ENCODE measurements at places on chromosomes 2 and 18.
A peak's percentile ranks its signal among the peaks of the same experiment; 100 is the strongest.

DNA sequence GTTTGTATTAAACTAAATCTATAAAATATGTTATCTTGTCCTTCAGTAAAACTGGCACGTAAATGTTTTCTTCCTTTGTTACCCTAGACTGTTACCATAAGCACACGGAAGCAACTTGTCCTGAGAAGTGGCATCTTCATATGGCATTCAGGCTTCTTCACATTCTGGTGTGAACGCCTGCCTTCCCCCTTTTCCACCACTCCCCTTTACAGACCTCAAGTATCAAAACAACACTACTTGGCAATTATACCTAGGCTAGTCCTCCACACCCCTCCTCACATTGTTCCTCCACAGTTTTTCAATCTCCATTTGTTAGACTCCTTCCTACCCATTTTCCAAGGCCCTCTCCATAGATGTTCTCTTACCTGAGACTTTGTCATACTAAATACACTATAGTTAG is 2.9 kb downstream of the MEX3C start:
- H3K27ac ChIP-seq: peak overlapping the region; percentile 98
- no peaks in the 10 kb centered on the region for H3K36me3 ChIP-seq
- peak overlapping the region; percentile 82 for H3K4me3 ChIP-seq
- DNase-seq: no peak

DNA sequence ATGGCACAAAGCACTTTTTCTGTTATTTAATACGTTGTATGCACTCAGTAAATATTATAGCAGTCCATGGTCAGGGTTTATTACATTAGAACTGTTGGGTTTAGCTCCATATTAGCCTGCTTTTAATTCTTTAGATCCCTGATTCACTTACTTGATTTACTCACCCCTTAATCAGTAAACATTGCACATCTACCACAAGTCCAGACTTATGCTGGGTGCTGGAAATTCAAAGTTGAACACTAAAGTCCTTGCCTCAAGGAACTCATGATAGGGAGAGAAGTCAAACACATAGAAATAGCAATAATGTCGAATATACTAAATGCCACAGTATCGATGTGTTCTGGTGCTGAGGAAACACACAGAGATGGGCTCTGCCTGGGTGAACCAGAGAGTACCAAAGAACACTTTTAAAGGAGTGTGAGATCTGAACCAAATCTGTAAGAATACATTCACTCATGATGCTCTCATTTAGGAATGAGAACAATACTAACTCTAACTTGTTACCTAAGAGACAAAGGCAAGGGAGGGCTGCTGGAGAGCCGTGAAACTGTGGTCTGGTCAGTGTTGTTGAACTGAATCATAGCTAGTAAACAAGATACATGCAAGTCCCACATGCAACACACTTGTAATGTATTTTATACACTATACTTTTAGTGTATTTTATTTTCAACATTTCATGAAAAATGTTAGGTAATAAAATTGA is 4.9 kb downstream of the STAT4 start:
- no peak overlapping the region for H3K4me3 ChIP-seq
- no peaks in the 10 kb centered on the region for H3K36me3 ChIP-seq
- no peaks in the 10 kb centered on the region for H3K4me1 ChIP-seq
- no peak for DNase-seq
- H3K27me3 ChIP-seq: no peaks in the 10 kb centered on the region
- no peak overlapping the region for H3K27ac ChIP-seq

DNA sequence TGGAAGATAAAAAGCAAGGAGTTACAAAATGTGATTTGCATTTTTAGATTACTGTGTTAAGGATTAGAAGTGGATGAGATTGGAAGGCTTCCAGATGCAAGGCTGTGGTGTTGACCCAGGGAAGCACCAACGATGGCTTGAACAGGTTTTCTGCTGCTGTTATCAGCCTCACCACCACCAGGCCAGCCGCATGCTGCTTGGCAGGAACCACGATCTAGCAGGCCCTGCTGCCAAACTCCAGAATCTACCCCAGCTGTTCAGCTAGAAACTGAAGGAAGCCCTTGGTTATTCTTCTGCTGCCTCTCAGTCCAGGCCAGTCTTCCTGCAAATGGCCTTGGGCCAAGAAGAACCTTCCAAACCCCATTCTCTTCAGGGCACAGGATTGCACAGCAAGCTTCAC is 133.9 kb downstream of the MTCL1 start:
- DNase-seq: no peak
- no peaks in the 10 kb centered on the region for H3K27me3 ChIP-seq
- H3K4me3 ChIP-seq: no peak overlapping the region
- H3K27ac ChIP-seq: no peak overlapping the region

DNA sequence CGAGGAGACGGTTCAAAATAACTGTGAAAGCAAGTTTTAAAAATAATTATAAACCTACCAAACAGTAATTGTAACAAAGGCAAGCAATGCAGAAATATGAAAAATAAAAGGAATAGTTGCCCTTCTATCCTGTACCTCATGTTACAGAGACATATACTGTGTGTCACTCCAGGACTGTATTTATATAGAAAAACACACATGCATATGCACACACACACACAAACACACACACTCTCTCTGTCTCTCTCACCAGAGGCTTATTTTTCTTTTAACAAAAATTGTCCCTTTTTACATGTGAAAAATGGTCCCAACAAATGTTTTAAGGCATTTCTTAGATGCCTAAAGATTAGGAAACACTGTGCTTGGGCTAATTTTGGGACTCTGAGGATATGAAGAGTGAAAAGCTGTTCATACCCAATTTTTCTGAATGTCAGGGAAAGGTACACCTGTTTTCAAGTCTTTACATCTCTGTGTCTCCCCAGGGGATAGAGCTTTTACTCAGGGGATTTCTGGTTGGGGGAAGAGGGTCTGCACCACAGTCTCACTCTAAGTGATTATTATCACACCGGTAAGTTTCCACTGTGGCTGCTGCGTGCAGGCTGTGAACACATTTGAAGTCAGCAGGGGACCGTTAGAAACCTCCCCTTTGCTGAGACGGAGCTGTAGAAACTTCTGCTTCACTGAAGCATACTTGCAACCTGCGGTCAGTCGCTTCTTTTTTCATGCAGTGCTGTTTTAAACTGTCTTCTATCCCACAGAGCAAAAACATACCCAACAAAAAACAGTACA is 51.4 kb upstream of the SPAG16 start:
- DNase-seq: no peak
- H3K36me3 ChIP-seq: no peaks in the 10 kb centered on the region
- no peaks in the 10 kb centered on the region for H3K27me3 ChIP-seq
- H3K27ac ChIP-seq: no peak overlapping the region
- H3K4me3 ChIP-seq: no peak overlapping the region

GRCh38 chr2:70541481-70542020 is 12.1 kb downstream of the TGFA start:
- H3K4me3 ChIP-seq: no peak overlapping the region
- DNase-seq: no peak
- H3K36me3 ChIP-seq: no peaks in the 10 kb centered on the region
- no peak overlapping the region for H3K27ac ChIP-seq
- H3K4me1 ChIP-seq: no peaks in the 10 kb centered on the region
- peaks cover 3% of the 10 kb centered on the region for H3K27me3 ChIP-seq
